ENCODE measurements at places on chromosomes 1 and 21. TPM values are rescaled to one million over a fixed set of nuclear protein-coding genes. Genes with fewer than 3 reads are reported as not detected.
A peak's percentile ranks its signal among the peaks of the same experiment; 100 is the strongest.

TRIM67 gene
- 0.05 TPM for total RNA-seq

DNA sequence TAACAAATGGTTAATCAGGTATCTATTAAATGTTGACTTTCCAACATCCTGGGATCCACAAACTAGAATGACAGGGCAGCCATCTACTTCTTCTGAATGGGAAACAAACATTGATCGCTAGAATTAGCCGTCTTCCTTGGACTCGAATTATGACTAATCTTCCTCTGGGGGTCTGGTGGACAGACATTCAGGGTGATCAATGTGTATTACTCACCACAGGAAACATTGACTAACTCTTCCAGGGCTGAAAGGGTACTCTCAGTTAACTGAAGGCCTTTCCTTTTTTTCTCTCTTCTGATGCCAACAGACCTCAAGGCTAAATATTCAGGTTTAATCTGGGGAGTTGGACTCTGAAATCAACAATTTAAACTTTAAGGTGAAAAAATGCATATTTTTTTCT, 9.5 kb downstream of the NOL9 start:
- no peak for DNase-seq

DNA sequence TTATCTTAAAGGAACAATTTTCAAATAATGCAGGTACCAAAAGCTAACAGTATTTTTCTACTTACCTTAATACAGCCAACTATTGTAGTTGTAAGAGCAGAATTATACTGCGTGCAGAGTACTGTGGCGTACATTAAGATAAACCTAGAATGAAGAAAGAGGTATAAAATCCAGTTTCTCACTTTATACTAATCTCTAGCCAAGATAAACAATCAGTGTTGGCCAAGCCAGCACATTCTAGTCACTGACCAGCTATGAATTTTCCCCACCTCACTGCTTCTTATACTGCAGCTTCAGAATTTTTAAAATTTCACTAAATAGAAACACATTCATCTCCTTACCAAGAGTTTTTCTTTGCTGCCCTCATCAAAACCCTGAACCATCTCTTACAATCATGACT, 33.6 kb downstream of the SLC35D1 start:
- no peak for DNase-seq

DNA sequence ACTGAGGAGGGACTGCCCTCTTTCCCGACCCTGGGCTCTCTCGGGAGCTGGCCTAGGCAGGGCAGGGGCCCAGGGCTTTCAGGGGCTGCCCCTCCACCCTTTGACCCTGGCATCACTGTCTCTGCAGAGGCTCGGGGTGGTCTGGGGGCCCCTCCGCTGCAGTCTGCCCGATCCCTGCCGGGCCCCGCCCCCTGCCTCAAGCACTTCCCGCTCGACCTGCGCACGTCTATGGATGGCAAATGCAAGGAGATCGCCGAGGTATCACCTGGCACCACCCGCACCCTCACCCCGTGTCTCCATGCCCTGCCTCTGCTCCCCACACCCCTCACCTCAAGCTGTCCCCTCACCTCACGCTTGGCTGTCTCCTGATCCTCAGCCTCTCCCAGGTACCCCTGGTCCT, 5.5 kb downstream of the AMPD2 start:
- DNase-seq, result no peak

- DNase-seq, result peak; percentile 71
Observed at GRCh38 chr1:41919764-41920397, 1.2 kb upstream of the HIVEP3 start.

DNA sequence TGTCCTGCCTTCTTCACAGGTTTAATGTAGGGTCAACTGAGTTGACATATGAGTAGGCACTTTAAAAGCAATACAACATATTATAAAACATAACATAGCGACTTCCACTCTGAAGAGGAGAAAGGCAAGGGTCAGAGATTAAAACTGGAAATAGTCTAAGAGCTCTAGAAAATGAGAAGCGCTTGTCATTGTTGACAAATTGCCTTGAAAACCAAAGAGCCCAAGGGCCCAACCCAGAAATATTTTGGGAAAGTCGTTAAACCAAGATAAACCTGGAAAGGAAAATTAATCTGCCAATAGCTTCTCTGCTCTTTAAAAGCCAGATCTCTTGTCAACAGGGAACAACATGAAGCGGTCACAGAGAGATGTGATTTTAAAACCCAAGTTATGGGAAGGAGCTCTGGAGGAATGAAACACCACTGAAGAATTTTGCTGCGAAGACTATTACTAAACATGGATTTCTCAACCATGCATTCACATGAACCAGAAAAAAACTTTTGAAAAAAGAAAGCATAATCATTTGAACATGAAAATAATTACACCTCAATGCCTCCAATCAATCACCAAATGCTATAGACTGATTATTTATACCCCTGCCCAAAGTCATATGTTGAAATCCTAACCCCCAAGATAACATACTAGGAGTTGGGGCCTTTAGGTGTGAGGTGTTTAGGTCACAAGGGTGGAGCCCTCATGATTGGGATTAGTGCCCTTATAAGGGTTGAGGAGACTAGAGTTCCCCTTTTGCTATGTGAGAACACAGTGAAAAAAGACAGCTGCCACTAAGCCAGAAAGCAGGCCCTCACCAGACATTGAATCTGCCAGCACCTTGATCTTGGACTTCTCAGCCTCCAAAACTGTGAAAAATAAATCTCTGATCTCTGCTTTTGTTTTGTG, 33.0 kb upstream of the MTF1 start:
- no peak for DNase-seq

GRCh38 chr1:25702101-25702775, 85.6 kb downstream of the MAN1C1 start:
- DNase-seq, result no peak

DNA sequence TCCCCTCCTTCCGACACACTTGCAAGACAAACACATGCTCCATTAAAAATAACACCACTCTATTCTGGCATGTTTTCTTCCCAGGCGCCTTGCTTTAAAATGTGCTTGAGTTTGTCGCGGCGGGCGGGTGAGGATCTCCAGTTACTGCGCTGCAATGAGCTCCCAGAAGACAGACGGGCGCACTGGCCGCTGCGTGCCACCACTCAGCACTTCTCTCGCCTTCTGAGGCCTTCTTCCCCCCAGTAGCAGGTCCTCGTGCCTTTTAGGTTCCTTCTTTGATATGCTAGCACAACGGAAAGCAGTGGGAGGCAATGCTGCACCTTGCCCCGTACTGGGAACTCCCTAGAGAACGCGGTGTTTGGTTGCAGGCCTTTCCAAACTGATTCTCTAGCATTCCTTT, 279.5 kb upstream of the NR5A2 start:
- DNase-seq, result no peak

DNA sequence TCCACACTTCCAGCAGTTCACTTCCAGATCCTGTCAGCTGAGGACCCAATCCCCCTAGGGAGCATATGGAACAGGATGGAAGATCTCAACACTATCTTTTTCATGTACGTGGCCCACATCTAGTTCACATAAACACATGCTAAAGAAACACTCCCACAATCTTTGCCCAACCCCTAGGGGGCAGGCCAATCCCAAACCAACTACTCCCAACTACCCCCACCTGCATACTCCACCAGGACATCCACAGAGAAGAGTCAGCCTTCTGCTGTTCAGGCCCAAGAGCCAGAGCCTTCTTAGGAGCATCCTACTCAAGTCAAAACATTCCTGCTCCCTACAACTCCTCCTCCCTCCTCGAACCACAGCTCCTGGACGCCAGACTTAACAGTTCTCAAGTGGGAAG, 5.6 kb upstream of the SLC5A9 start:
- no peak for DNase-seq

GRCh38 chr1:56938646-56939045, 27.2 kb downstream of the C8B start:
- DNase-seq, result no peak
